CD4-positive, CD25-positive, alpha-beta regulatory T cell (primary cell): ENCODE measurements at places on chromosomes 13 and 19. TPM values are rescaled to one million over a fixed set of nuclear protein-coding genes. Genes with fewer than 3 reads are reported as not detected.

DNA sequence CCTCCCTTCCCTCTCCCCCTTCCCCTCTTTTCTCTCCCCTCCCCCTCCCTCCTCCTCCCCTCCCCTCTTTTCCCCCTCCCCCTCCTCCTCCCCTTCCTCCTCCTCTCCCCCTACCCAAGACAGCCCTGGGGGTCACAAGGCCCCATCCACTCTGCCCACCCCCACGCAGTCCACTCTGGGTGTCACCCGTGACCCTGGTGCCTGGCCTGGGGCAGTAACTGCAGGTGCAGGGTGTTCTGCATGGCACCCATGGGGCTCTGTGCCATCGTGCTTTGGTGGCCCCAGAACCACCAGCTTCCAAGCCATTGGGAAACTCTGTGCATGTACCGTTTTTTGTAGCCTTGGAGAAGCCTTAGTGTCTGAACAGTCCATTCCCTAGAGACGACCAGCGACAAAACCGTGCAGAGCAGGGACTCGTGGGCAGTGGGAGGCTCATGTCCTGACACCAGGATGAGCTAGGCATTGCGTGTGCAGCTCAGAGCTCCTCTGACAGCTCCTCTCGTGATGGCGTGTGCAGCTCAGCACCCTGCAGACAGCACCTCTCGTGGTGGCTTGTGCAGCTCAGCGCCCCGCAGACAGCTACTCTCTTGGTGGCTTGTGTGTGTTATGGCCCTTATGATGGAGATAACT, 43.7 kb upstream of the F7 start:
- no peak overlapping the region for H3K27ac ChIP-seq
- H3K27me3 ChIP-seq: no peaks in the 10 kb centered on the region
- H3K36me3 ChIP-seq: no peaks in the 10 kb centered on the region
- no peak for DNase-seq

GRCh38 chr19:49496574-49497008, 357 bp downstream of the RPS11 start:
- H3K4me1 ChIP-seq: peaks cover 50% of the 10 kb centered on the region
- no peaks in the 10 kb centered on the region for H3K27me3 ChIP-seq
- H3K36me3 ChIP-seq: peaks cover 35% of the 10 kb centered on the region
- H3K27ac ChIP-seq: peak overlapping the region; percentile 99

DNA sequence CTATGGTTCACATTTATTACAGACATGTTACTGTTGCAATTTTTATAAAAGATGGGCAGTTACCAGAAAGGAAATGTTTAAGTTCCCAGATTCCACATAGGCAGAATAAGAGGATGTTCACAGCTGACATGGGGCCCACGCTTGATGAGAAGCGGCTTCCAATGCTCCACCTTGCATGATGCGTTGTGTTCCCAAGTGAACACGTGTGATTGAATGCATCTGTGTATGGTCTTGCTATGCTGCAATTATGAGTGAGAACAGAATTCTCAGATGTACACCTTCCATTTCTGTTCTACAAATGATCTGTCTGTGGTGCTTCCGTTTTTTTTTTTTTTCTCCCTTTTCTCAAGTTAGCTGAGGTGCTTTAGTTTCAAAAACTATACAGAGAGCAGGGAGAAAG, 15.5 kb downstream of the UPF3A start:
- no peaks in the 10 kb centered on the region for H3K4me1 ChIP-seq
- no peak overlapping the region for H3K4me3 ChIP-seq
- no peak for DNase-seq

- H3K4me1 ChIP-seq: no peaks in the 10 kb centered on the region
- H3K27me3 ChIP-seq: peaks cover 3% of the 10 kb centered on the region
- no peak for DNase-seq
Measured at GRCh38 chr19:16985403-16985802, 41.2 kb downstream of the CPAMD8 start.

DNA sequence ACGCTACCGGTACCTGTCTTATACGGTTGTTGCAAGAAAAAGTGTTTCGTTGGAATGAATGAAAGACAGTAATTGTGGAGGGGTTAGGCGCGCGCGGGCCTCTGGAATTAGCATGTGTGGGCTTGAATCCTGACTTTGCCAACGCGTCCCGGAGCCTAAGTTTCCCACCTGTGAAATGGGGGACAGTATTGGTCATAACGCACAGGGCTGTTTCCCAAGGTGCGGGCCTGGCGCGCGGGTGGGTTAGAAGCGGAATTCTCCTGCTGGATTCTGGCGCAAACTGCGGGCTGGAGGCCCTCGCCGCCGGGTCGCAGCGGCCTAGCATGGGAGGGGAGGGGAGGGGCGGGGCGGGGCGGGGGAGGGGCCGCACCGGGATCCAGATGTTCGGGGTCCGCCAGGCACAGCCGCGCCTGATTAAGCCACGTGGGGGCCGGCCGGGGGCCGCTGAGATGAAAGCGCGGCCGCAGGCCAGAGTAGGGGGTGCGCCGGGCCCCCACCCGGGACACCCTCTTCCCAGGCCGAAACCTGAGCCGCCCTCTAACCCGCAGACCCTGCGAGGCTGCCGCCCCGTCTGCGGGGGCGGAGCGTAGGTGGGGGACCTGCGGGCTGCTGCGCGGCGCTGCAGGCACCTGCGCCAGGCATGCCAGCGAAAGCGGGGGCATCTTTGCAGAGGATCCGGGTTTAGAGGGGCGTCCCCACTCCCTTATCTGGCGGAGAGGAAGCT, 1.2 kb upstream of the TMEM59L start:
- no peak overlapping the region for H3K27ac ChIP-seq
- H3K4me1 ChIP-seq: peaks cover 39% of the 10 kb centered on the region
- no peak for DNase-seq
- H3K4me3 ChIP-seq: no peak overlapping the region
- peaks cover 24% of the 10 kb centered on the region for H3K27me3 ChIP-seq

LILRA6 gene
- not detected for total RNA-seq
